Globus pallidus (tissue), 1 donor: ENCODE measurements at places on chromosomes 16 and 17.

GRCh38 chr16:67235816-67236562, 9.1 kb downstream of the TMEM208 start:
- no peak for DNase-seq

DNA sequence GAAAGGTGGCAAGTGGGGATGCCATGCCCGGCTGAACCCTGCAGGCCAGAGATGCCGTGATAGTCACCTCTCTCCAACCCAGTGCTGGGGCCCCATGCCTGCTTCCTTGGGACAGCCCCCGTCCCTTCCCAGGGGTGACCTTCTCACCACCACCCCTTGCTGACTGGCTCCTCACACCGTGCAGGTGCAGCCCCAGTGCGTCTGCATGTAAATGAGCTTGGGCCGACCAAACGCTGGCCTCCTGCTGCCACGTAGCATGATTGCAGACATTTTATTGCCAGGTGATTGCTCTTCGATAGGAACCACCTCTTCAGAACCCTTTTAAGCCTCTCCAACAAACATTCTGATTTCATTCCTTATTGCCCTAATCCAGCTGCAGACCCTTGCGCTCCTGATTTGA, 32.5 kb downstream of the ASIC2 start:
- no peak for DNase-seq

- no peak for DNase-seq
These were observed 45.2 kb upstream of the MAP3K14 start for GRCh38 chr17:45361976-45362375.

DNA sequence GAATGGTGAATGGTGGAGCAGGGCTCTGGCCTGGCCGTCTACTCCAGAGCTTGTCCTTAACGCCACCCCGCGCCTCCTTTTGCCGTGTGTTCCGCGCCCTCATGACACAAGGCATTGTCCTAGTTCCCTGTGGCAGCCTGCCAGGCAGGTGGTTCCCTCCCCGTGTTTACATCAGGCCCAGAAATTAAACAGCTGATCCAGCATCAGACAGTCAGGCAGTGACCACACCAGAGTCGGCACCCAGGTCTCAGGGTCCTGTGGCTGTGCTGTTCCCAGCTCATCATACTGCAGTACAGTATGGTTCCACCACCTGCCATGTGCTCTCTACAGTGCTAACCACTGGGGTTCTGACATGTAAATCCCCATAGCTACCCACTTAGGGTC, 119.7 kb downstream of the RAB11FIP4 start:
- peak; percentile 62 for DNase-seq

- DNase-seq = no peak
These were observed 22.2 kb upstream of the MAP3K14 start for GRCh38 chr17:45338996-45339535.

DNA sequence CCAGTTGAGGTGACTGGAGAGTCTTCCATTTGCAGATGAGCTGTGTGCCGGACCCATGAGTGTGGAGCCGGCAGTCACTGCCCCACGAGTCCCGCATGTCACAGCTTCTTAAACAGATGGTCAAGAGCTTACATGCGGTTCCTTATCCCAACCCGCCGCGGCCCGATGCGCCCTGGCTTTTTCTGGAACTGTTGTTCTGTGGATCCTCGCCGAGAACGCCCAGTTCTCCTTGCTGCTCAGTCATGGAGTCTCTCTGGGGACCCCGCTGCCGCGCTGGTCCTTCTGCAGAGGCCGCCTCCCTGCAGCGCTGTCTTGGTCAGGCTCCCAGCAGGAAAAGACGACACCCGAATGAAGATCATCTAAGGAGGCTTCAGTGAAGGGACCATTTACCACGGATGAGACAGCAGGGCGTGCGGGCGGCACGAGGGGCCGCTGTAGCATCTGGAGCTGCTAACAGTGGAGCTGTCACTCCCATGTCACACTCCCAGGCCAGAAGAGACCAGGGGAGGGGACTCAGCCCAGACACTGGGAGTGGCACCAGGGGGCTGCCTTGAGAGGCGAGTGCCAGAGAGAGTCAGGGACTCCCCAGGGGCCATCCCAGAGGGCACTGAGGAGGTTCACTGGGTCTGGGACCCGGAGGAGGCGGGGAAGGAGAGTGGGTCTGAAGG, 10.8 kb upstream of the LGALS3BP start:
- no peak for DNase-seq

GRCh38 chr16:6206080-6206479, 1108.5 kb upstream of the EEF2KMT start:
- DNase-seq = no peak

DNA sequence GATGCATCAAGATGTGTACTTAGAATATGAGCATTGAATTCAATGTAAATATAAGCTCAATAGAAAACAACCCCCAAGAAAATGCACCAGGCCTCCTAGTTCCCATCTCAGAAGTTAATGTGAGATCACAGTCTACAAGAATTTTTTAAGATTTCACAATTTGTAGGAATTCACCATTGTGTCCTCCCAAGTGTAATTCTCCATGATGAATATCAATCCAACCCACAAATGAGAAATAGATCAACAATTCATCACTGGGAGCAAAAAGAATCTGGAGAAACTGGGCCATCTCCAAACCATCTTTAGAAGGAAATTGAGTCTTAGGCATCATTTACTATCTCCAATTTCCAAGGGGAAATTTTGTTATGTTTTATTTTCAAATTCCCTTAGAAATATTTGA, 310.5 kb upstream of the GOT2 start:
- no peak for DNase-seq

GRCh38 chr17:72034000-72034399, 86.8 kb upstream of the SOX9 start:
- DNase-seq = peak; percentile 16
